ENCODE measurements at places on chromosomes 4 and X.

- no peak for DNase-seq
Measured at GRCh38 chr4:8739820-8740665, 131.6 kb downstream of the HMX1 start.

GRCh38 chr4:92304121-92304520 lies 355 bp downstream of the GRID2 start:
- no peak for DNase-seq

DNA sequence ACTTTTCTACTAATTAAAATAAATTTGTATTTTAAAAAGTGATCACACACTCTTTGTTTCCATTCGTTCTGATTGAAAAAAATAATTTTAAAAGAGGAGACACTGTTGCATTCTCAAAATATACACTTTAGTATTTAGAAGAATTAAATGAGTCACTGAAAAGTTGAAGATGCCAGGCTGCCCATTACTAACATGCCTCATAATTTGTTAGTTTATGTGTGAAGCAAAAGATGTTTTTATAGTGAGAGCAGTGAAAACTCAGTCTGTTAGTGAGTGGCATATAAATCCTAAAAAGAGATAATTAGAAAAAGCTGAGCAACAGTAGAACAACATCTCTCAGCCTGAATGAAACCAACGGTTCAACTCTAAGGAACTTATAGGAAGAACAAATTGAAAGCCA lies 143.4 kb downstream of the CDS1 start:
- no peak for DNase-seq

DNA sequence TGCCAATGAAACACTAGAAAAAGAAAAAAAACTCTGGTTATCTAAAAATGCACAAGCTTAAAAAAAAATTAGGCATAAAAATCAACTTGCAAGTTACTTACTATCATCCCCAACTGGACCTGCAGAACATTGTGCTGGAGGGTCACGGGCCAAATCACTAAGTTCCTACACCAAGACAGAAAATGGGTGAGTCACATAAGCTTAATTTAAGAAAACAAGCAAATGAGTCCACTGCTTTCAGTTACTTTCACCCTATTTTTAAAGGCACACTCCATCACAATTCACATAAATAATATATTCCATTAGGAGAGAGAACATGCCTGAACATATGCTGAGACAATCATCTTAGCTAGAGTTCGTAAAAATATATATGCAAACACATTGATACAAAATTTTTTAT lies 17.7 kb downstream of the UBE2D3 start:
- no peak for DNase-seq

GRCh38 chr4:171553961-171554360 lies 259.2 kb upstream of the GALNTL6 start:
- no peak for DNase-seq

GRCh38 chrX:109357706-109358105 lies 124.2 kb downstream of the GUCY2F start:
- DNase-seq: no peak
